ENCODE measurements at places on chromosomes 5 and 9.

- no peak for DNase-seq
Observed at GRCh38 chr9:69455311-69455710, 130.3 kb downstream of the ENTREP1 start.

GRCh38 chr5:87383216-87383615 lies 29.5 kb downstream of the CCNH start:
- no peak for DNase-seq

GRCh38 chr5:58185801-58186200 lies 274.1 kb downstream of the PLK2 start:
- DNase-seq = no peak

DNA sequence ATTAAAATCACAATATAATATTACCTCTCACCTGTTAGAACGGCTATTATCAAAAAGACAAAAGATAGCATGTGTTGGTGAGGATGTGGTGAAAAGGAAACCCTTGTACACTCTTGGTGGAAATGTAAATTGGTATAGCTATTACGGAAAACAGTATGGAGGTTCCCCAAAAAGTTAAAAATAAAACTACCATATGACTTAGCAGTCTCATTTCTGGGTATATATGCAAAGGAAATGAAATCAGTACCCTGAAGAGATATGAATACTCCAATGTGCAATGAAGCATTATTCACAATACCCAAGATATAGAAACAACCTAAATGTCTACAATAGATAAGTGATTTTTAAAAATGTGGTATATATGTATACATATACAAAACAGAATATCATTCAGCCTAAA lies 199.9 kb downstream of the SNX18 start:
- DNase-seq = no peak

- peak; percentile 29 for DNase-seq
Observed at GRCh38 chr5:179023528-179024189, at the start of gene ZNF879. ZNF879 (plus strand) TSS chr5:179023804; CDS start chr5:179025005, 1,201 bp downstream.

DNA sequence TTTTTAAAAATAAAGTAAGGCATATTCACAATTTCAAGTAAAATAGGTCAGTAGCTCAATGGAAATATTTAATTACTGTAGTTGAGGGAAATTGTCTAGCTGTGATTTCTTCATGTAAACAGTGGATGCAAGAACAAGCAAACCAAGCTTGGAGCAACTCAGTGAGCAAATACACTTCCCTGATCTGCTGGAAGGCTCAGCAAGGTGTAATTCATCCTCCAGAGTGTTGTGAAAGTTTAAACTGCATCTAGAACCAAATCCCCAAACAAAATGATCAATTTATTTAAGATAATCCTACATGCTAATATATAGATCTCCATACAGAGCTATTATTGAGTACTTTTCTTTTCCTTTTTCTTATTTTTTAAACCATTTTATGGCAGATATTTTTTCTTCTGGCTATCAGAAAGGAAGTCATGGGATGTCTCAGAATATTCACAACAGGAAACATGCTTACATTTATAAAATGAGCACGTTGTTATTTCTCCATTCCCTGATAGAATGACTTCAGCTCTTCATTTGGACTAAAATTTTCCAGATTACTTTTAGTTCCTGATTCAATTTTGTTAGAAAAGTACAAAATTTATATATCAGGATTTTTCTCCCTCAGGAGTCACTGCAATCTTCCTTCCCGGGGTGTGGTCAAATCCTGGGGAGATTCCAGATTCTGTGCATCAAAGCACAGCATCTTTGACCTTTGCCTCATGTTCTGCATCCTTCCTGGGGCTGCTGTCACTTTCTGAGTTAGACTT lies 219.2 kb upstream of the ELL2 start:
- no peak for DNase-seq

DNA sequence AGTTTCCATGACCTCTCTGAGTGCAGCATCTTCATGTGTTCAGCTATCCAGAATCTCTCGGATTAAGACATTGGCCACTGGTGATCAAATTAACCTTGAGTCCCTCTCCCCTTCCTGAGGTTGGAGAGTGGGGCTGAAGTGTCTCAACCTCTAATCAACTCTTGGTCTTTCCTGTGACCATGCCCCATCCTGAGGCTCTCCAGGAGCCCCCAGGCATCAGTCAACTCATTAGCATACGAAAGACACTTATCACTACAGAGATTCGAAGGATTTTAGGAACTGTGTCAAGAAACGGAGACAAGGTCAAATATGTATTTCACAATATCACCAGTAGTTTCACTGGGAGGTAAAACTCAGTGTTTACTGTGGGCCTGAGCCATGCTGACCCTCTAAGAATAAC lies 130.2 kb upstream of the CCDC152 start:
- no peak for DNase-seq

DNA sequence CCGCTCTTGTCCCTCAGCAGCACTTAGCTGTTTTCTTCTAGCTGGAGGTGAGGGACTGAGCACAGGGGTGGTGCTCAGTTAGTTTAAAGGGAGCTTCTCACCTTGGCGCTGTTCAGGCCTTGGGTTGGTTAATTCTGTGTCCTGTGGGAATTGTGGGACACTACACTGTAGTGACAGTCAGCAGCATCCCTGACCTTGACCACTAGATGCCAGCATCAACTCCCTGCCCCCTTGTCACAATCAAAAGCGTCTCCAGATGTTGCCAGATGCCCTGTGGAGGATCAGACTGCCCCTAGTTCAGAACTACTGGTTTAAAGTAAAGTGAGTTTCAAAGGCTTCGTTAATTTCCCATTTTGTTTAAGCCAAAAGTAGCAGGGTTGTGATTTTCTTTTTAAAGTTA lies 65.5 kb upstream of the DMRT3 start:
- DNase-seq = no peak

- no peak for DNase-seq
Observed at GRCh38 chr5:133847301-133847700, 121.1 kb downstream of the C5orf15 start.

DNA sequence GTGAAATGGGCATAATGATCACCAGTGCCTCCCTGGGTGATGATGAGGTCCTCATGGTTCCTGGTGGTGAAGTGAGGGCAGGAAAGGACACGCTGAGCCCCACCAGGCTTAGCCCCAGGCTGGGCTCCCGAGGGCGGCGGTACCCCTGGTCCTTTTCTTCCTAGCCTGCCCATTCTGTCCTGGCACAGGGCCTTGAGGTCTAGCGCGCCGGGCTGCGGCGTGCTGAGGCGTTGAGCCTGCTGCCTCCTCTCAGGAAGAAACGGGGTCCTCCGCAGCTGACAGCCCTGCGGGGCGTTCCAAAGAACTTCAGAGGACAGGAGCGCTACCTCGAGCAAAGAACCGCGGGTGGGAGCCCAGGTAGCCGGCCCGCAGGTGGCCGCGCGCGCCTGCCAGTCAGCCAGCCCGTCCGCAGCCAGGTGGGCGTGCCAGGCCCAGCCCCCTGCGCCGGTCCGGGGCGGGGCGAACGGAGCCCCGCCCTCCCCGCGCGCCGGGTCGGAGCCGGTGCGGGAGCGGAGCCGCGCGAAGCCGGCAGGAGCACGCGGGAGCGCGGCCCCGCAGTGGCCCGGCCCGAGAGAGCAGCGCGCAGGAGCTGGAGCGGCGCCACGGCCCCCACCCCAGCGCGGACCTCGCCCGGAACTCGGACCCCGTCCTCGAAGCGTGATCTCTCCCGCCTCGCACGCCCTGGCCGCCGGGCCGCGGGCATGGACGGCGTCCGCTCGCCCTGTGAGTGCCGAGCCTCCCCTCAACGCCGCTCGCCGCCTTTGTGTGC lies at the start of gene WNK2:
Gene WNK2 (plus strand): TSS at position 477 of the 769 bp plus-strand sequence. CDS start 791 bp downstream, outside the sequence.
- no peak for DNase-seq

GRCh38 chr5:159419576-159419975 lies 89.3 kb upstream of the IL12B start:
- DNase-seq = no peak

DNA sequence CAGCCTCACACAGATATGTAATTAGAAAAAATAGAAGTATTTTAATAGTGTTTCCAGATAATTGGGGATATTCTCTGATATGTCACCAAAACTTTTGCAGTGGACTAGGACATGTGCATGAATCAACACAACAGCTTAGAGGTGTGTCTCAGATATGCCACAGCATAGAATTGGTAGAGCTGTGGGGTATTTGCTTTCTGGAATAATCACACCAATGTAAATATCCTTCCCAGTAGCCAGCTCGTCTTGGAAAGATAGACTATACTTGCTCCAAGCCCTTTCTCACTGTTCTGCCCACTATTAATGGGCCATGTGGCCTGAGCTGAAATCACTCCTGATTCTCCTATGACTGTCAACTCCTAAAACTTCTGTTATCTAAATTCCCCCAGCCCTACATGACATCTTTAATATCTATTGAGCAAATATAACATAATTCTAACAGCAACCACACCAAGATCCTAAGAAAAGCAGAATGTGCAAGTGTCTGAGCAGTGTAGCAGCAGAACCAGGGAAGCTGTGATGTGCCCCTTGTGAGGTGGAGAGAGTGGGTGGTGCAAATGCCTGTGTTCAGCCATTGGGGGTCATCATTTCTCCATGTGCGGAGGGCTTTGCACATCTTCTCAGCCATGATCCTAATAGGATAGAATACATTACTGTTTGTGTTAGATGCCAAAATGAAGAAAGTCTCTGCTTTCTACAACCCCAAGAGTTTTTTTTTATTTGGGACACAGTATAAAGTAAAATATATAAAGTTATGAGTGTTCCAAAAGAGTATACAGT lies 65.0 kb downstream of the MELK start:
- no peak for DNase-seq

DNA sequence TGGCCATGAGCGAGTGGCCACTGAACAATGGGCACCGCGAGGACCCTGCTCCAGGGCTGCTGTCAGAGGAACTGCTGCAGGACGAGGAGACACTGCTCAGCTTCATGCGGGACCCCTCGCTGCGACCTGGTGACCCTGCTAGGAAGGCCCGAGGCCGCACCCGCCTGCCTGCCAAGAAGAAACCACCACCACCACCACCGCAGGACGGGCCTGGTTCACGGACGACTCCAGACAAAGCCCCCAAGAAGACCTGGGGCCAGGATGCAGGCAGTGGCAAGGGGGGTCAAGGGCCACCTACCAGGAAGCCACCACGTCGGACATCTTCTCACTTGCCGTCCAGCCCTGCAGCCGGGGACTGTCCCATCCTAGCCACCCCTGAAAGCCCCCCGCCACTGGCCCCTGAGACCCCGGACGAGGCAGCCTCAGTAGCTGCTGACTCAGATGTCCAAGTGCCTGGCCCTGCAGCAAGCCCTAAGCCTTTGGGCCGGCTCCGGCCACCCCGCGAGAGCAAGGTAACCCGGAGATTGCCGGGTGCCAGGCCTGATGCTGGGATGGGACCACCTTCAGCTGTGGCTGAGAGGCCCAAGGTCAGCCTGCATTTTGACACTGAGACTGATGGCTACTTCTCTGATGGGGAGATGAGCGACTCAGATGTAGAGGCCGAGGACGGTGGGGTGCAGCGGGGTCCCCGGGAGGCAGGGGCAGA lies 53.3 kb downstream of the JADE2 start:
- no peak for DNase-seq

DNA sequence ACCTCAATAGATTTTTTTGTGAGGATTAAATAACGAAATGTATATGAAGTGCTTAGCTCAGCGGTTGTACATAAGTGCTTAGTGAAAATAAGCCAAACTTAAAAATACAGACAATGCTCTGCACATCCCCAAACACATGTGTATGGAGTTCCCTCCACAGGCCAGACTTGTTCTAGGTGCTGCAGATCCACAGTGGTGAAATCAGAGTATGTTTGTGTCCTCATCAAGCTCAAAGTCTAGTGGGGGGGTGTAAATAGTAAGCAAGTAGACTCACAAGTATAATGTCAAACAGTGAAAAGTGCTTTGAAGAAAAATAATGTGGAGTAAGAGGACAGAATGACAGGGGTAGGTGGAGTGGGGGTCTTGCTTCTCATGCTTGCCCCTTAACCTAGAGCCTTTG lies 157.4 kb upstream of the SPRY4 start:
- no peak for DNase-seq

- DNase-seq = no peak
Observed at GRCh38 chr9:98062161-98062560, 5.6 kb downstream of the NANS start.

DNA sequence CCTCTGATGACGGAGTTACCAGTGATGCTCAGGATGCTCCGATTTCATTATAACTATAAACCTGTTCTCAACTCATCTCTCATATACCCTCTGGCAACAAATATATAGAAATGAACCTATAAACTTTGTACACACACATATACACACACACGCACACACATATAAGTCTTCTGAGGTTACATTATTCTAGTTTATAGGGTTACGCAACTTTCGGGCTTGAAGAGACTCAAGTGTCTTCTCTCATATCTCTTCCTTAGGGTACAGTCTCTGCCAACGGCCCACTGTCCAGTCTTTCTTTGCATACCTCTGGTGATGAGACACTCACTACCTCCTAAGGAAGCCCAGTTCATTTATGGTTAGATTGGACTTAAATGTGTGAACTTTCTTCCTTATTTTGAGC lies 69.4 kb upstream of the TBC1D2 start:
- DNase-seq = no peak

DNA sequence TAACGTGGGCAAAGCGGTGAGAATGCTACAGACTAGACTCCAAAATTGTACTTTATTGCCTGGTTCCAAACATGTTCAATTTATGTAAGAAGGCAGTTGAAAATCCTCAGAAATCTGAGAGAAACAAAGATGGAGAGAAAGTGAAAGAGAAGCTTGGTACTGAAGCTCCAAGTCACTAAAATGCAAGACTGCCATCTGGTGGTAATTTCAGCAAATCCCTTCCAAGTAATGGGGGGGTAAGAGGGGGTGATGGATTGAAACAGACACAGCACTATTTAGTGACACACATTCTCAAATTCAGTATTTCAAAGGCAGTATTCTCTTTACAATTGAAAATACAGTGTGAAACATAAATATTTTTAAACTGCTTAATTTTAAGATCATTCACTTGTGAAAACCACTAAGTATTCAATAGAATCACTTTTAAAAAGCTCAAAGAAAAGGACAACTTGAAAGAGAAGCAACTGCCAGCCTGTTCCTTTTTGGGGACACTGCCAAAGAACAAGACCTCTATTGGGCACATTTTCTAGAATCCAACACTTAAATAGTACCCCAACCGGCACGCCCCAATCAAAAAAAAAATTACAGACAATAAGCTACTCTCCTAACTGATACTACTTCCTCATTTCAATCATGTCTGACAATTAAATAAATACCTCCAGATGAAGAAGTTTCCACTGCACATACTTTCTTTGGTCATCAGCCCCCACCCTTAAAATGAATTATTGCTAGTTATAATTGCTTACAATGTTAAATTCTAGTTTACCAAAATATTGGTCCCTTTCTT lies 131.5 kb downstream of the AGTPBP1 start:
- peak; percentile 20 for DNase-seq

DNA sequence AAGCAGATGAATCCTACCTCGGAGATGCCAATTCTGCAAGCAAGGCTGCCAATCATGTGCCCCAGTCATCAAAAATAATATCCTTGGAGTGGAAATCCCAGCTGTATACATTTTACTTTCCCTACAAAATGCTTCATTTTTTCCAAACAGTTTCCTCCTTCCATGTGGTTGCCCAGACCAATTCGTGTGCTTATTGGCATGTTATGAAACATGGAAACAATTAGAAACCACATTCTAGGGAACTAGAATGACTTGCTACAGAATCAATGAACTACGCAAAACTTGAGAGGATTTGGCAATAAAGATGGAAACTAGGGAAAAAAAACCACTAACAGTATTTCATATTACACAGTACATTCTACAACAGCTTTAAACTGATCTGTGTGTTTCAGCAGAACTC lies 584.5 kb upstream of the DMAC1 start:
- no peak for DNase-seq

GRCh38 chr5:115096034-115096769 lies 73.5 kb downstream of the TRIM36 start:
- DNase-seq = no peak

All from cerebellar nuclear complex (tissue), 1 donor.